ENCODE measurements at places on chromosomes 7 and 10. TPM values are rescaled to one million over a fixed set of nuclear protein-coding genes. Genes with fewer than 3 reads are reported as not detected.

The WASHC2A gene
- 39.9 TPM for total RNA-seq

The FAM24B gene
- total RNA-seq = 5.4 TPM

The SPDYE6 gene
- total RNA-seq = not detected

The SNCG gene
- total RNA-seq = 132 TPM

The SEMA3E gene
- total RNA-seq = 4.1 TPM

The CRYGN gene
- 3.9 TPM for total RNA-seq

The VENTX gene
- 3.0 TPM for total RNA-seq

The CPN1 gene
- total RNA-seq = not detected

The AMPH gene
- 5.9 TPM for total RNA-seq

The BAIAP2L1 gene
- total RNA-seq = 5.1 TPM

The BHLHA15 gene
- not detected for total RNA-seq

The FEZF1 gene
- not detected for total RNA-seq

The SFTPA1 gene
- 6.3 TPM for total RNA-seq

The STEAP1 gene
- 17.1 TPM for total RNA-seq

The THNSL1 gene
- 3.0 TPM for total RNA-seq

The IDI2 gene
- not detected for total RNA-seq

The TMEM229A gene
- 0.27 TPM for total RNA-seq

The SBDS gene
- 161 TPM for total RNA-seq

The MYOF gene
- total RNA-seq = 76.2 TPM

The COL17A1 gene
- total RNA-seq = 0.45 TPM

The FAM25G gene
- total RNA-seq = not detected

The CSGALNACT2 gene
- total RNA-seq = 31.5 TPM

The SHOC2 gene
- 71.4 TPM for total RNA-seq

The NRAP gene
- not detected for total RNA-seq

The SLC26A3 gene
- total RNA-seq = not detected

The CHAT gene
- total RNA-seq = not detected

The OR2A5 gene
- not detected for total RNA-seq

The LBX1 gene
- not detected for total RNA-seq

The CHPF2 gene
- 23.6 TPM for total RNA-seq

The C10orf53 gene
- total RNA-seq = not detected

The OR9A2 gene
- total RNA-seq = 0.71 TPM

All from sciatic nerve (tissue), 2 donors.